ENCODE measurements at places on chromosomes 7 and 10.

- DNase-seq, result peak; percentile 3
Measured at GRCh38 chr7:137080516-137081203, 212.2 kb downstream of the CHRM2 start.

- DNase-seq, result no peak
Measured at GRCh38 chr10:79446758-79447084, 1.3 kb upstream of the ZCCHC24 start.

GRCh38 chr10:25097669-25098411 is 77.0 kb upstream of the GPR158 start:
- no peak for DNase-seq

DNA sequence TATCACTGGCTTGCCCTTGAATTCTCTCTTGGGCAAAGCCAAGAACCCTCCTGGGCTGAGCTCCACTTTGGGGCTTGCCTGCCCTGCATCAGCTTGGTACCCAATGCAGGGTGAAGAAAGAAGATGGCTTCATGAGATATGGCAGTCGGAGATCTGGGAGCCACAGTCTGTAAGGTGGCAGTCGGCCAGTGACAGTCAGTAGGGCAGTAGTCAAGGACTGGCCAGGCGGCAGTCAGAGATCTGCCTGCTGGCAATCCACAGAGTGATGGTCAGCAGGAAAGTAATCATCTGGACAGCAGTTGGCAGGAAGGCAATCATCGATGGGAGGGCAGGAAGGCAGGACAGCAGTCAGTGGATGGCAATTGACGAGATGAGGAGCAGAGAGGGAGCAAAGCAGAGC is 32.6 kb upstream of the CNNM1 start:
- no peak for DNase-seq

GRCh38 chr10:14450041-14450491 is 119.3 kb upstream of the FRMD4A start:
- DNase-seq, result no peak

- DNase-seq, result no peak
Measured at GRCh38 chr7:24475166-24475961, 97.9 kb upstream of the PALS2 start.

- DNase-seq, result peak; percentile 83
Measured at GRCh38 chr7:37342688-37343471, 105.8 kb downstream of the ELMO1 start.

GRCh38 chr10:16765509-16766375 is 51.5 kb downstream of the RSU1 start:
- peak; percentile 31 for DNase-seq

- DNase-seq, result no peak
Measured at GRCh38 chr7:127770885-127771284, 118.9 kb downstream of the SND1 start.

- no peak for DNase-seq
Measured at GRCh38 chr10:82628373-82628772, 753.4 kb downstream of the NRG3 start.

DNA sequence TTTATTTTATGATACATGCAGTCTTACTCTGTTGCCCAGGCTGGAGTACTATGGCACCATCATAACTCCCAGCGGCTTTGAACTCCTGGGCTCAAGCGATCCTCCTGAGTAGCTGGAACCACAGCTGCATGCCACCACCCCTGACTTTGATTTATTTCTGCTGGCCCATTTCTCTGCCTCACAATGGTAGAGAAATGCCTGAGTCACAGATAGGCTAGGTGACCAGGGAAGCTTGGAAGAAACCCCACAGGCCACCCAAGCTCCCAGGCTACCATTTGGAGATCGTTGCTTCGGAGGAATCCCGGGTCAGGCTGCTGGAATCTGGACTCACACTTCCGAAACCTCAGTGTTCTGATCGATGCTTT is 17.4 kb upstream of the BAIAP2L1 start:
- DNase-seq, result no peak

DNA sequence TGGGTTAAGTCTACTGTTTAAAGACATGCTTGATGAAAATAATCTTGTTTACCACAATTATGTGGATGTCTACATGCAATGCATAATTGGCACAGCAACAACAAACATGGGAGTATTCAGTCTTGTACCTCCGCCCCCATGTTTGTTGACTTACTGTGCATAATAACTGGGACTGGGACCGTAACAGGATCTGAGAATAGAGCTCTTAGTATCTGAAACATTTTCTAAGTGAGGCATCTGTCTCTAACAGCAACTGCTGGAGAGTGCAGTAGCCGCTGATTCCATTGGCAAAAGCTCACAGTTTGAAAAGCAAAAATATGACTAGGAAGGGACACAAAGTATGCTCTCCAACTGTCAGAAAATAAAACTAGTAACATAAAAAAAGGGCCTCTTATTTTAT is 61.6 kb downstream of the ENO4 start:
- no peak for DNase-seq

DNA sequence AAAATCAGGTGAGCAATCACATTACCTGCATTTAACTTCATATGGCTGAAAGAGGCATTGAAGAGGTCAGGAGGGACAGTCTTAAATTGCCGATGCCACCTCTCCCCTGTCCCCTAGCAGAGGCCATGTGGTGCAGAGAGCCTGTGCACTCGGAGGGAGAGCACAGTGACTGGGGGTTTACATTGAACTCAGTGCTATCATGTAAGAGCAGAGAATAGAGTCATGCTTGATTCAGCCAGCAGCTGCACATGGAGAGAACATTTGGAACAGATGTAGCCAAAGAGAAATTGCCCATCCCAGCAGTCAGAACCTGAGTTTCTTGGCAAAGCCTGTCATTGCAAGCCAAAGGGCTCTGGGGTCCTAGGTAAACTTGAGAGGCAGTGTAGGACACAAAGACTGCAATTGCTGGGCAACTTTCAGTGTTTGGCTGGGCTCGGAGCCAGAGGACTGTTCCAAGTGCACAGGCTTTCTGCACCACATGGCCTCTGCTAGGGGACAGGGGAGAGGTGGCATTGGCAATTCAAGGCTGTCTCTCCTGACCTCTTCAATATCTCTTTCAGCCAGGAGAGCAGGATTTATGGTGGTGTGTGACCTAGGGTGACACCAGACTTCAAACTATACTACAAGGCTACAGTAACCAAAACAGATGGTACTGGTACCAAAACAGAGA is 267.1 kb downstream of the REEP3 start:
- no peak for DNase-seq

DNA sequence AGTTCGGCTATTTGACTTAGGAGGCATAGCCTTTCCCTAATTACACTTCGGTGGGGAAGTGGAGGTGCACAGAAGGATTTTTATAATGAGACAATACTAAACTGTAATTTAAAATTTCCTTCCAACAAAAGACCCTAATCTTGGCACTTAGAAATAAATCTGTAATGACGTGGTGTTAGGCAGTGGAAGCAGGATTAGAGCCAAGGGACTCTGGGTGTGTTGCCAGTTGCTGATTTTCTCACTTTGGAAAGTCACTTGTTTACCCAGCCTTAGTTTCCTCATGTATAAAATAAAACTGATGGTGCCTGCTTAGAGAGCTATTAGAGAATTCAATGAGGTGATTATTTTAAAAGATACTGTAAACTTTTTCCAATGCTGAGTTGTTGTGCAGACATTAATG is 287.2 kb downstream of the AUTS2 start:
- no peak for DNase-seq

- DNase-seq, result no peak
Measured at GRCh38 chr10:3886641-3887251, 101.7 kb upstream of the KLF6 start.

DNA sequence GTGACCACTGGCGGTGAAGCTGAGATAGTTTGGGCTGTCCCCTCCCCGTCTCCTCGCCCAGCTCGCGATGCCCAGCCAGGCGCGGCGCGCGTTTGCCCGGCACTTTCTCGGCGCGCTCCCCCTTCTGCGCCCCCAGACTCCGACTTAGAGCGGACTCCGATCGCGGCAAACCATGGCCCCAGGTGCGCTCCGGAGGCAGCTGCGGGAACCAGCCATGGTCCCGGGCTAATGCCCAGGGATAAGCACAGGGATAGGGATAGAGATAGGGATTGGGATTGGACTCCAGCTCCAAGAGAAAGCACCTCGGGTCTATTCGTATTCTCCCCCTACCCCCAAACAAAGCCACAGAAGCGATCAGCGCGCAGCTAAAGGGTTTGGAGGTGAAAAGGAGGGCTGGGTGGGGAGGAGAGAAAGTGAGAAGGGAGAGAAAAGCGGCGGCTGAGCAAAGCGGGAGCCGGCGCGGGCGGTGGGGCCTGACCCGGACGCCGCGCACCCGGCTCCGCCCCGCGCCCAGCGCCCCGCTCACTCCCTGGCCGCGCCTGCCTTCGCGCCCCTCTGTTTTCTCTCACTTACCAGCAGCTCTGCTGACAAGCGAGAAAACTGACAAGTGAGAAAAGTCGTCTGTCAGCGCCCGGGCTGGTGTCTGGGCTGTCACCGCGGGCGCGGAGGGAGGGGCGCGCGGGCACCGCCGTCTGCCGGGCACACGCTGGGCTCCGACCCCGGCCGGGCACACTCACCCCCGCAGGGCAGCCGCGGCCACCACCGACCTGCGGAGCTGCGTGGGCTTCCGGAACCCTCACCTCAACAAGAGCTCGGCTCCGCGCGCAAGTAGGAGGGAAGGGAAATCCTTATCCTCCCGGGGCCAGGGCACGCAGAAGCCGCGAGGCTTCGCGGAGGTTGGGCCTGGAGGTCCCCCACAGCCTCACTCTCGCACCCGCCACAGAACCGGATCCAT is at the start of gene PDE1C:
PDE1C (minus strand) TSS at position 2 of the 955 bp plus-strand sequence.
- DNase-seq, result no peak

DNA sequence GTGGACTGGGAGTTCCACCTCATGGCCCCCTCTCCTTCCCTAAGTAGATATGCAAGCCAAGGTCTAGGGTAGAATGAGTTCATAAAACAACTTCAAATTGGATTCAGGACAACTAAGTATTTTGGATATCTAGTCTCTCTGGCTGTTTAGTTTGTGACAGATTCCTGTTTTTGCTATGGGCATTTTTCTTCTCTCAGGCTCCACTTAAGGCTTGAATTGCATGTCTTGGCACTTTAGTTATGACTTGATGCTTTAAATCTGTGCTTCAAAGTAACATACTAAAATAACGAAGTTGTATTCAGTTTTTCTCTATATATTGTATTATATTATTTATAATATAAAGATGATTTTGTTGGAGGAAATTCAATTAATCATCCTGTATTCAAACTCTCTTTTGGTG is 873.4 kb upstream of the MBL2 start:
- no peak for DNase-seq

DNA sequence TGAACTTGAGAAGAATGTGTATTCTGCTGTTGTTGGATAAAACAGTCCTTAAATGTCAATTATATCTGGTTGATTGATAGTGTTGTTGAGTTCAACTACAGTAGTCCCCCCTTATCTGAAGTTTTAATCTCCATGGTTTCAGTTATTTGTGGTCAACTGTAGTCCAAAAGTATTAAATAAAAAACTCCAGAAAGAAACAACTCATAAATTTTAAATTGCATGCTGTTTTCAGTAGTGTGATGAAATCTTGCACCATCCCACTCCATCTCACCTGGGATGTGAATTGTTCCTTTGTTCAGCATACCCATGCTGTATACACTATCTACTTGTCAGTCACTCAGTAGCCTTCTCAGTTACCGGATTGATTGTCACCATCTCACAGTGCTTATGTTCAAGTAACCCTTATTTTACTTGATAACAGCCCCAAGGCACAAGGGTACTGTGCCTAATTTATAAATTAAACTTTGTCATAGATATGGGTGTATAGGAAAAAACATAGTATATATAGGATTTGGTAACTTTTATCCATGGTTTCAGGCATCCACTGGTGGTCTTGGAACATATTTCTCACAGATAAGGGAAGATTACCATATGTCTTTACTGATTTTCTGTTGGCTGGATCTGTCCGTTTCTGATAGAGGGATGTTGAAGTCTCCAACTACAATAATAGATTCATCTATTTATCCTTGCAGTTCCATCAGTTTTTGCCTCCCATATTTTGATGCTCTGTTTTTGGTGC is 57.1 kb downstream of the AOAH start:
- DNase-seq, result no peak

- peak; percentile 9 for DNase-seq
Measured at GRCh38 chr7:25216837-25217236, 11.4 kb downstream of the NPVF start.

DNA sequence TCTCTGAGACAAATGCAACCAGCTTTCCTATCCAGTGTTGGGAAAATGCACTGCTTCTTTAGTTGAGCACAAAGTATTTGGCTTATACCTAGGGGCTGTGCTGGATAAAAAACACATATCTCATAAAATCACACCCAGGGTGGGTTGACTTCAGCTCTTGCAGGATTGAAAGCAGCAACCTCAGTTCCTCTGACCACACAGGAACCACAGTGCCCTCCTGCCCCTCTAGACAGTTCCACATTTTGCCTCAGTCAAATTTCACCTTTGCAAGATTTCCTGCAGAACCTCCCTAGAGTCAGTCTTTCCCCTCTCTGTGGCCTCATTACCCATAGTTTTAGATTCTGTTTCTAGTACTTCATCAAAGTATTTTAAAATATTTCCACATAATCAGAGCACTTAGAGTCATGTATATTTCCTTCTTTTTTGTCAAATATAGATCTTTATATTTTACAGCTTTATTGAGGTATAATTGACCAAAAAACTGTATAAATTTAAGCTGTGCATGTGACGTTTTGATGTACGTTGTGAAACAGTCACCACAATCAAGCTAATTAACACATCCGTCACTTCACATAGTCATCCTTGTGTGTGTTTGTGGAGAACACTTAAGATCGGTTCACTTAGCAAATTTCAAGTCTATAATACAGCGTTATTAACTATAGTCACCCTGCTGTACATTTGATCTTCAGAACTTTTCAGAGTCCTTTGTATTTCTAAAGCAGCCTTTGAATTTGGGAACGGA is 37.0 kb upstream of the EGR2 start:
- DNase-seq, result peak; percentile 41

DNA sequence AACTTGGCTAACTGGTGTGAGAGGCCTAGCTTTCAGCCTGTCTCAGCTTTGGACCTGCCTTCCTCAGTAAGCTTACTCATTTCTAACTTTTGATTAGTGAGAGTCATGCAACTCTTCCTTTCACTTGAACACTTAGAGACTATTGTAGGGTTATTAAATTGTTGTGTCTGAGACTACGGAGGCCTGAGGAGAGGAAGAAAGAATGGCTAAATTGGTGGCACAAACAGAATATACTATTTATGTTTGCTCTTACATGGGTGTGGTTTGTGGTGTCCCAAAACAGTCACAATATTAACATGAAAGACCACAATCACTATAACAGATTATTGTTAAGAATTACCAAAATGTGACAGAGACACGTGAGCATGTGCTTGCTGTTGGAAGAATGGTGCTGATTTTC is 82.1 kb downstream of the TRIM24 start:
- peak; percentile 28 for DNase-seq

DNA sequence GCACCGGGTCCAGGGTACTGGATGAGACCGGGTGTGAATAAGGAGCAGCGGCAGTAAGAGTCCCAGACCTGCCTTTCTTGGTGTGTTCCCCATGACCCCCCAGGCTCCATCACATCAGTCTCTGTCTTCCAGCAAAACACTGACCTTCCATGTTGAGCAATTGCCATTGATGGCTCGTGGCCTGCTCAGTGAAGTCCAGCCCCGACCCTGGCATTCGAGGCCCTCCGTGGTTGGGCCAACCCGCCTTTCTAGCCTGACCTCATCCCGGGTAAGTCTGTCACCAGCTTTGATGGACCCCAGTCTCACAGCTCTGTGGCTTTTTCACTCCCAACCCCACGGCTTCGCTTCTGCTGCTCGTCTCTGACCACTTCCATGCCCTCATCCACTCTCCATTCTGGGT is 6.4 kb downstream of the MMP21 start:
- no peak for DNase-seq

GRCh38 chr7:105021967-105022366 is 8.0 kb downstream of the KMT2E start:
- DNase-seq, result no peak
